ENCODE measurements at places on chromosomes 2 and 18.
A peak's percentile ranks its signal among the peaks of the same experiment; 100 is the strongest.

- no peak for DNase-seq
These were observed 100.9 kb downstream of the ASAP2 start for GRCh38 chr2:9307535-9307934.

DNA sequence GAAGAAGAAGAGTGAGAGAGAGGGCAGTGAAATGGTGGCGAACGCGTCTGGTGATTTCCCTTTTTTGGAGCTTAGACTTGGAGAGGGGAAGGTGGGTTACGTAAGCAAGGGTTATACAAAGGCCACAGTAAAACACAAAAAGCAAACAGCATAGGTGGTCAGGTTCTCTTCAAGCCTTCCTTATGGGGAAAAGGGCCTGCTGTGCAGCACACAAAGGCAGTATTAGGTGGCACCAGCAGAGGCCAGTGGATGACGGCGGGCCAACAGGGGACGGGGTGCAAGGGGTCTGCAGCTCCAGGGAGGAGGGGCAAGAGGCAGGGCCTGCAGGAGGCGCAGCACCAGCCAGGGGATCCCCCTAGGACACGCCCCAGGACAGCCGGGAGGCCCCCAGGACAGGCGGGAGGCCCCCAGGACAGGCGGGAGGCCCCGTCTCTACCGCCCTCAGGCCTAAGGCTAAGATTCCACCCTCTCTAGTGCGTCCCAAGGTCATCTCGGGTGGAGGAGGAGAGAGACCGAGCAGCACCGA is 32.6 kb upstream of the NPC1 start:
- peak; percentile 8 for DNase-seq

- DNase-seq = no peak
These were observed 72.5 kb downstream of the RTTN start for GRCh38 chr18:70132999-70133398.

GRCh38 chr2:24360050-24360962 is at the start of gene ITSN2:
Gene ITSN2 (minus strand): TSS chr2:24360536. CDS start chr2:24328082, 32,454 bp downstream.
- DNase-seq = peak; percentile 87

DNA sequence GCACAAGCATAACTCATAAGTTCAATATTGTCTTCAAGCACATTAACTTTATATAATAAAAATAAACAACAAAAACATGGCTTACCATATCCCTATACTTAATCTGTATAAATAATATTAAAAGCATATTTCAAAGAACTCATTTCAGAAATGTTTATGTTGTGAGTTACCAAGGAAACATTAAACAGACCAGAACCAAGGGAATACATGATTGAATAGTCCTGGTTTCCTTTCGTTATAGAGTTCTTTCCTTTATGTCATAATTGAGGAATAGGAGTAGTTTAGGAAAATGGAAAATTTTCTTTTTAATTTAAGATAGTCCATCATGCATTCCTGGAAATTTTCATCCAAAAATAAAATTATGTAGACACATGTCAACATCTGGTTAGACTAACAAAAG is 343.0 kb downstream of the ERBB4 start:
- DNase-seq = no peak

GRCh38 chr2:128301021-128301420 is 17.6 kb downstream of the HS6ST1 start:
- DNase-seq = no peak

DNA sequence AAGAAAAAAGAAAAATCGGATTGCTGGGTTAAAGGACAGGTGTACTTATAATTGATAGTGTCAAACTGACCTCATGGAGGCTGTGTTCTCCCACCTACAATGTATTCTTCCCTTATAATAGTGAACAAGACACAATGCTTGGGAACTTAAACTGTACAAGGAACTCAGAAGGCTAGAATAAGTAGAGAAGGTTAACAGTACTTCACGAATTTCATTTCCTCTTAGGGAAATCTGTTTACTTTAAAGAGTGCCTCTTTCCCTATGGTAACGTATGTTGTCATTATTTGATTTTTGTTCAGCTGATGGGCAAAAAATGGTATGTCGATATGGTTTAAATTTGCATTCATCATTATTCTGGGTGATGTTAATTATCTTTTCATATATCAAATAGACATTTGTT is 9.2 kb upstream of the HK2 start:
- no peak for DNase-seq

Measured in CD4-positive, alpha-beta T cell treated with Interferon gamma for 1 hour (primary cell).